ENCODE measurements at places on chromosomes 12 and 14. TPM values are rescaled to one million over a fixed set of nuclear protein-coding genes. Genes with fewer than 3 reads are reported as not detected.

Gene TPH2
- total RNA-seq = under 0.01 TPM

Gene LALBA
- not detected for total RNA-seq

Gene SLC41A2
- 36.5 TPM for total RNA-seq

Gene CLEC9A
- not detected for total RNA-seq

DNA sequence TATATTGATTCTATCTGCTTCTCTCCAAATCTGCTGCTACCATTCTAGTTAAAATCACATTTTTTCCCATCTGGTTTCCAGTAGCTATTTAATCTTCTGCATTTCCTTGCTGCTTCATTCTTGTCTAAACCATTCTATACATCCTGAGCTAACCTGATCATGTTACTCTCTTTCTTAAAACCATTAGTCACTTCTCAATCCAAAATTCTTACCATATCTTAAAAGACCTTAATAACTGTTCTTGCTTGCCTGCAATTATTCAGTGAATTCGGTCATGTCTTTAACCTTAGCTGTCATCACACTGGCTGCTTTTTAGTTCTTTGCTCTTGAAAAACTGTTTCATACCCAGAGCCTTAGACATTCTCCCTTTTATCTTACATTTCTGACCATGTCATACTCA is 56.4 kb upstream of the PZP start:
- no peak overlapping the region for H3K4me3 ChIP-seq

- peaks cover 37% of the 10 kb centered on the region for H3K36me3 ChIP-seq
- H3K27me3 ChIP-seq = no peaks in the 10 kb centered on the region
- H3K4me1 ChIP-seq = peaks cover 35% of the 10 kb centered on the region
- DNase-seq = peak; percentile 99
- H3K4me3 ChIP-seq = peak overlapping the region; percentile 76
These were observed 1.9 kb downstream of the ARHGEF40 start for GRCh38 chr14:21072031-21072473.

GRCh38 chr14:94653321-94653720 is 41.1 kb downstream of the SERPINA3 start:
- no peak overlapping the region for H3K4me3 ChIP-seq
- no peak overlapping the region for H3K27ac ChIP-seq
- H3K36me3 ChIP-seq = no peaks in the 10 kb centered on the region
- peaks cover 3% of the 10 kb centered on the region for H3K4me1 ChIP-seq
- H3K27me3 ChIP-seq = no peaks in the 10 kb centered on the region
- no peak for DNase-seq

GRCh38 chr12:77064896-77065360 is 441 bp downstream of the E2F7 start:
- peaks cover 33% of the 10 kb centered on the region for H3K4me1 ChIP-seq
- peak overlapping the region; percentile 74 for H3K27ac ChIP-seq
- peak overlapping the region; percentile 93 for H3K4me3 ChIP-seq
- H3K27me3 ChIP-seq = no peaks in the 10 kb centered on the region
- no peak for DNase-seq
- H3K36me3 ChIP-seq = peaks cover 7% of the 10 kb centered on the region

GRCh38 chr14:80164991-80165721 is 46.1 kb downstream of the DIO2 start:
- no peak overlapping the region for H3K4me3 ChIP-seq
- DNase-seq = peak; percentile 55
- no peaks in the 10 kb centered on the region for H3K36me3 ChIP-seq
- H3K4me1 ChIP-seq = no peaks in the 10 kb centered on the region
- no peaks in the 10 kb centered on the region for H3K27me3 ChIP-seq

DNA sequence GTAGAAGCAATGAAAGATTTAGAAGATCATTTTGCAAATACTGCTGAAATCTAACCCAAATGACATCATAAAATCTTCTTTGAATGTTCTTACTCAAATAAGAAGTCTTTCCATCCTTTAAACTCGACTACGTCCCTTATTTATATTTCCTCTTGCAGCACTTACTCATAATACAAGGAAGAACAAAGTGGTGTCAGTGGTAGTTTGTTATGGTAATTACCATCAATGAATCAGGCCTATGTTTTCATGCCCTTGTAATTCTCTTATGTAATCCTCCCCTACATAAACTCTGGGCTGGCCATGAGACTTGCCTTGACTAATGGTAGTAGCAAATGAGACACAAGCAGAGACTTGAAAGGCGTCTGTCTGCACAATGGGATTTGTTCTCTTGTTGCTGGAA is 17.0 kb downstream of the EEA1 start:
- no peak overlapping the region for H3K4me3 ChIP-seq
- H3K36me3 ChIP-seq = no peaks in the 10 kb centered on the region
- peak; percentile 59 for DNase-seq
